NCI-H2029 treated with DMSO at 0.1 percent for 48 hours (cell line): ENCODE measurements at places on chromosomes 3 and 15.

GRCh38 chr3:39146083-39146501 lies 7.3 kb downstream of the CSRNP1 start:
- no peak for DNase-seq

DNA sequence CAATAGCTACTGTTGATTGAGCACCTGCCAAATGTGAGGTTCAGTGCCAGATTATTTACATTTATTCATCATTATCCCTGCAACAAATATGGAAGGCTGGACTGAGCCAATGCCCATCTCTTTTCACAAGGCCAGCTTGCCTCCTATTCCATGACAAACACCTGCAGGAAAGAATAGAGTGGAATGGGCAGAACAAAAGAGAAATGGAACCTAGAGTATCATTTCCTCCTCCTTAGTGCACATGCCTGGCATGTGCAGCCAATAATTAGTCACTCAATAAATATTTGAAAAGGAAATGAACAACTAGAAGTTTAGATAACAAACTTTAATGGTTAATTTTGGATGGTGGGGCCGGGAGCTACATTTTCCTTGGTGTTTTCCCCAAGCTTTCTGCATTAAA lies 61.4 kb upstream of the MYRIP start:
- peak; percentile 83 for DNase-seq

DNA sequence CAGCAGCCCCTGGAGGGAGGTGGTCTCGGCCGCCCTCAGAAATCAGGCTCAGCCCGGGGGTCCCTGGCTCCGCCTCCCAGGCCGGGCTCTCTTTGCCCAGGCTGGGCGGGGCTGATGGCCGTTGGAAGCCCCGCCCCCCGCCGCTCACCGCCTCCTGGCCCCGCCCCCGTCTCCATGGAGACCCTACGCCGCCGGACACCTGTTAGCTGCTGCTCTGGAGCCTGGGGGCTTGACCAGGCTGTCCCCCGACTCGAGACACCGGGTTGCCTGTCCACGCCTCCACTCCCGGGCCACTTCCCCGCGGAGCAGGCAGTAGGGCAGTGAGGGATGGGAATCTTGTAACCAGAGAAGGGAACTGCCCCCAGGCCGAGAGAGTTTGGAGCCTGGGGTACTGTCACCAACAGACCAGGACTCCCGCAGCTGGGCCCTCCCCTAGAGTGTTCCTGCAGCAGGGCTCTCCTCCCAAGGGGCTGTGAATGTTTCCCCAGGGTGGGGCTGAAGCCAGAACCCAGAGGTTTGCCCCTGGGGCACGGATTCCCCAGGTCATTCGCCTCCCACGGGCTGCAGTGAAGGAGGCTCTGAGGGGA lies 27.8 kb upstream of the RPL32 start:
- no peak for DNase-seq

DNA sequence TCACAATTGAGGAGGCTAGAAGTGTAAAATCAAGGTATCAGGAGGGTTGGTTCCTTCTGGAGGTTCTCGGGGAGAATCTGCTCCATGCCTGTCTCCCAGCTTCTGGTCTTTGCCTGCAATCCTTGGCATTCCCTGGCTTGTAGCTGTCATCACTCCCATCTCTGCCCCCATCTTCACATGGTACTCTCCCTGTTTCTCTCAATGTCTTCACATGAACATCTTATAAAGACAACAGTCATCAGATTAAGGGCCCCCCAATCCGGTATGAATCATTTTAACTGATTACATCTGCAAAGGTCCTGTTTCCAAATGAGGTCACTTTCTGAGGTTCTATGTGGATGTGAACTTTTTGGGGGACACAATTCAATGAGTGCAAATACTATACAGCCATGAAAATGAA lies 113.0 kb upstream of the GALNT15 start:
- DNase-seq, result no peak

- DNase-seq, result no peak
Measured at GRCh38 chr3:89434621-89435380, 327.4 kb downstream of the EPHA3 start.

DNA sequence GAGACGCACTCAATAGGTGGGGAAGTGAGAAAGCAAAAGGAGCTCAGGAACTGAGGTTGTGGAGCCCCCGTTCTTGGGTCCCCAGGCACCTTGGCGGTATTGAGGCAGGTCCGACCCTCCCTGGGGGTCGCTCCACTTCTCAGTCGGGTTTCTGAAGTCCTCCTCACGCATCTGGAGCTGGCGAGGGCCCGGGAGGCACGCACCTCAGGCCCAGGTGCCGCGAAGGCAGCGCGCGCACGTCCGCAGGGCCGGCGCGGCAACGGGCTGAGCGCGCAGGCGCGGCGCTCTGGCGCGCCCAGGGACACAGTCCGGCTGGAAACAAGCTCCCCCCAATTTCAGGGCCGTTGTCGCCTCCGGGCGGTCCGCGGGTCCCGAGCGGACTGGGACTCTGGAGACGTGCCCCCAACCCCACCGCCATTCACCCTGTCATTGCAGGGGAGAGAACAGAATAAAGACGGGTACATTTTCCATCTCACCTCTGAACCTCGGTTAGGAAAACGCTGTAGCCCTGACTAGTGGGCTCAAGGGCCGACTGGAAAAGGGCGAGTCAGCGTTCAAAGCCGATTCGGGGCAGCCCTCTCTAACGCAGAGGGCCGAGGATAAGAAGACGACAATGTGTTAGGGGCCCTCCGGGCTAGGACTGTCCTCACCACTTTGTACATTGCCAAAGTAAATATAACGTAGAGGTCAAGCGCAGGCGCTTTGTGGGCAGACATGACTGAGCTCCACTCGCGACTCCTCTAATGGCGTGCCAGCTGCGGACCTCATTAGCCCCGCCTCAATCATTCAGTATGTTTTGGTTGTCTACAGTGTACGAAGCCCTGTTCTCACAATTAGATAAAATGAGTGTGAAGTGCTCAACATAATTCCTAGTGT lies at the start of gene ZNF770:
Gene ZNF770 (minus strand): TSS at position 261 of the 876 bp plus-strand sequence. CDS start 4,853 bp downstream, outside the sequence.
- DNase-seq, result peak; percentile 10

GRCh38 chr15:77075528-77075927 lies 4.6 kb upstream of the TSPAN3 start:
- no peak for DNase-seq

DNA sequence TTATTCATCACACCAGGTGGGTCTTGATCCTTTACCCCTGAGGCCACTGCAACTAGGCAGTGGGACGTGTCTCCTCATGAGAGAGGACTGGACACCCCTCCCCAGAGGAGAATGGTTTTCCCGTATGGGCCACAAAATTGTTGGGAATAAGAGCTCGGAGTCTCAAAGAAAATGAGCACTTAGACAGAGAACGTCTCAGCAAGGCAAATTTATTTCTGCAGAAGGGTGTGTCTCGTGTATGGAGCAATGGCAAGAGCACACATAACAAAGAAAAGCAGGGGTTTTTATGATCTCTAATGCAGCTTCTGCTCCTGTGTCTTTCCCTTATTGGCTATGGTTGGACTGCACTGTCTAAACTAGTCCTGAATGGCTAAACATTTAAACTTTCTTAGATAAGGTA lies 803.5 kb downstream of the PLOD2 start:
- no peak for DNase-seq

- DNase-seq, result no peak
Measured at GRCh38 chr3:69065318-69065964, 13.3 kb upstream of the TMF1 start.

GRCh38 chr3:3693593-3693992 lies 105.6 kb upstream of the LRRN1 start:
- DNase-seq, result no peak

GRCh38 chr3:127386490-127386889 lies 98.6 kb upstream of the PRR20G start:
- no peak for DNase-seq

DNA sequence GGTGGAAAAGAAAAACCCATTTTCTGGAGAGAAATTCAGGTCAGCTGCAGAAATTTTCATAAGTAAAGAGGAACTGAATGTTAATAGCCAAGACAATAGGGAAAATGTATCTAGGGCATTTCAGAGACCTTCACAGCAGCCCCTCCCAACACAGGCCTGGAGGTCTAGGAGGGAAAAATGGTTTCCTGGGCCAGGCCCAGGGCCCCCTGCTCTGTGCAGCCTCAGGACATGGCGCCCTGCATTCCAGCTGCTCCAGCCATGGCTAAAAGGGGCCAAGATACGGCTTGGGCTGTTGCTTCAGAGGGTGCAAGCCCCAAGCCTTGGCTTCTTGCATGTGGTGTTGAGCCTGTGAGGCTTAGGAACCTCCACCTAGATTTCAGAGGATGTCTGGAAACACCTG lies 92.2 kb downstream of the C3orf70 start:
- no peak for DNase-seq

GRCh38 chr3:119861681-119862080 lies 79.8 kb downstream of the NR1I2 start:
- no peak for DNase-seq

DNA sequence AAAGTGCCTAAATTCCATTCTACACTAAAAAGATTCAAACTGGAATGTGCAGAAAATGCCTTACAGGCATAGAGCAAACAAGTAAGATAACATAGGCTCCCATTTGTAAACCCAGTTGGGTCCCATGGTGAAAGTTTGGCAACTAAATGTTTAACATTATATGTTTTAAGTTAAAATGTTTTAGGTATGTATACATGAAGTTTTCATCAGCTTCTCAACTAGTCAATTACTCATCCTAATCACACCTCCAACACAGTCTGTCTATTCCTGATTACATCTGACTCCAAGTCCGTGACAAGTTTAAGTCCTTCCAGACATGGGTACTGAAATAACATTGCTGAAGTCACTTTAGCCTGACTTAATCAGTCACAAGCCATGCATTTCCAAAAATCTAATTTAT lies 25.0 kb downstream of the MYLK start:
- no peak for DNase-seq

DNA sequence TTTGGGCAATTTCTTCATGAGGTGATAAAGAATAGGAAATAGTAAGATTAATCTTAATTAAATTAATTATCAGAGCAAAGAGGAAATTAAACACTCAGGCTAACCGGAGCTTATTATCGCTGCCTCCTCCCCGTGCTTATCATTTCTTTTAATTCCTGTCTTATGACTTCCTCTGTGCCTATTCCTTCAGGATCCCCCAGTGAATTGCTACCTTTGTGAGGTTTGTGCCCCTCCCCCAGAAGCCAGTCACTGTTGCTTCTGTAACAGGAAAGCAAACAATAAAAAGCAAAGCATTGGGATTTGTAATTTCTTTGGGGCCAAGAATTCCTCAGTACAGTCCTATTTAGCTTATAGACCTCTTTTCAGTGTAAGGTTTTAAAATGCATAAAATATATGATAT lies 164.5 kb downstream of the CADPS start:
- no peak for DNase-seq

DNA sequence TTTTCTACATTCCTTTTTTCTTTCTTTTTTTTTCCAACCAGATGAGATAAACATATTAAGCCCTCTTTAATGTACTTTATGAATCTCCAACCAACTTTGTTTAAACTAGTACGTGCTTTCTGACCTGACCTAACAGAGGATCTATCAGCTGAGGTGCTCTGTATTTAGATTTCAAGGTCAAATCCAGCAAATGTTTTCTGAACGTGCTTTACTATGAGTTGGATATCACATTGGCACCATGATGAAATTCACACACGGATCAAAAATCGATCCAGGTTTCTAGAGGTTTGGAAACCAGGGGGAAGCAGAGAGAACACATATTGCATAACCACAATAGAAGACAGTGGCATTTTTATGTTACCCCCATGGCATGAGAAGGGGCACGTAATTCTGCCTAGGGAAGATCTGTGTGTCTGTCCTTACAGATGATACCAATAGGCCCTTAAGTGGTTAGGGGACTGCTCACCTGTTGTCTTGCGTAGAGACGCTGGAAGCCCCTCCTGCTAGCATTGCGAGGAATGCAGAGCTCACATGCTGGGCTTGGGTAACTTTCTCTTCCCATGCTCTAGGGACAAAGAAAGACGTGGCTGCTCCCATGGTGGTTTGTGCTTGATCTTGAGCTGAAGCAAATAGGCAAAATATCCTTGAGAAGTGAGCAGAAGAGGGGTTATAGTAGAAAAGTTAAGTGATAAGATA lies 59.3 kb upstream of the ABHD10 start:
- DNase-seq, result no peak

GRCh38 chr3:133276594-133276993 lies 123.3 kb upstream of the BFSP2 start:
- DNase-seq, result peak; percentile 40

DNA sequence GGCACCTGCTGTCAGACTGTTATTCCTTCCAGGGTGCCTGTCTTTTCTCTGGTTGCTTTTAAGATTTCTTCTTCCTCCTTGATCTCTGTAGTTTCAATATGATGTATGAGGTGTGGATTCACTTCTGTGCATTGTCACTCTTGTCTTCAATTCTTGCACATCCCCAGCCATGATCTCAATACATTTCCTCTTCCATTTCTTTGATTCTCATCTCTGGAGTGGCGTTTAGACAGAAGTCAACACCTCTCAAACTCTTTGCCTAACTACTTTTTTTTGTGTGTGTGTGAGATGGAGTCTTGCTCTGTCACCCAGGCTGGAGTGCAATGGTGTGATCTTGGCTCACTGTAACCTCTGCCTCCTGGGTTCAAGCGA lies 224.4 kb upstream of the LYSMD4 start:
- no peak for DNase-seq

DNA sequence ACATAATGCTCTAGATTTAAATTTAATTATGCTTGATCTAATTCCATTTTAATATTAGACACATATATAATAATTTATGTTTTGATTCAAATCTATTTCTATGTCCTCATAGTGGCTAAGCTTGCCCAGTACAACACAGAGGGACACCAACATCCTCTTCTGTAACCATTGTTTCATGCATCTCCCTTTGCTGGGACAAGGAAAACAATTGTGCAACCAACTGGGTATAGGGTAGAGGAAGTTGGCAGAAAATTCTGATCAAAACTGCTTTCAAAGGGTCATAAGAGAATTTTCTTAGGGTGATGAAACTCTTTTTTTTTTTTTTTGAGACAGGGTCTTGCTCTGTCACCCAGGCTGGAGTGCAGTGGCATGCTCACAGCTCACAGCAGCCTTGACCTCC lies 121.4 kb upstream of the SGO1 start:
- DNase-seq, result no peak

GRCh38 chr15:46956881-46957280 lies 760.4 kb upstream of the SEMA6D start:
- DNase-seq, result no peak

DNA sequence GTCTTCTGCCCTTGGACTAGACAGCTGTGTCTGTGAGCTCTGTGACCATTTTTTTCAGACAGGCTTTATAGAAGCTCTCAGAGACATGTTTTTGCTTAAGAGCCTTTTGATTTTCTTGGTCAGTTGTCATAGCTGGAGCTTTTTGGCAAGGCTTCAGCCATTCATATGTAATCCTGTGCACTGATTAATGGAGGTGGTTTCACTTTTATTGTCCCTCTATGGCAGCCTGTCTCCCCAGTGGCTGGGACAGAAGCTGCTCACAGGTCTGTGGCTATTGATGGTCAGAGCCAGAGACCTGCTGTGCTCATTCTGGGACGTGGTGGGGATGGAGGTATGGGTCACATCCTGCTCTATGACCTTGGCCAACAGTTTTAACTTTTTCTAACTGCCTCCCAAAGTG lies 226.6 kb upstream of the LRRFIP2 start:
- no peak for DNase-seq
